Activated CD4-positive, alpha-beta T cell treated with anti-CD3 and anti-CD28 coated beads for 24 hours (primary cell): ENCODE measurements at places on chromosomes 16 and 17.

DNA sequence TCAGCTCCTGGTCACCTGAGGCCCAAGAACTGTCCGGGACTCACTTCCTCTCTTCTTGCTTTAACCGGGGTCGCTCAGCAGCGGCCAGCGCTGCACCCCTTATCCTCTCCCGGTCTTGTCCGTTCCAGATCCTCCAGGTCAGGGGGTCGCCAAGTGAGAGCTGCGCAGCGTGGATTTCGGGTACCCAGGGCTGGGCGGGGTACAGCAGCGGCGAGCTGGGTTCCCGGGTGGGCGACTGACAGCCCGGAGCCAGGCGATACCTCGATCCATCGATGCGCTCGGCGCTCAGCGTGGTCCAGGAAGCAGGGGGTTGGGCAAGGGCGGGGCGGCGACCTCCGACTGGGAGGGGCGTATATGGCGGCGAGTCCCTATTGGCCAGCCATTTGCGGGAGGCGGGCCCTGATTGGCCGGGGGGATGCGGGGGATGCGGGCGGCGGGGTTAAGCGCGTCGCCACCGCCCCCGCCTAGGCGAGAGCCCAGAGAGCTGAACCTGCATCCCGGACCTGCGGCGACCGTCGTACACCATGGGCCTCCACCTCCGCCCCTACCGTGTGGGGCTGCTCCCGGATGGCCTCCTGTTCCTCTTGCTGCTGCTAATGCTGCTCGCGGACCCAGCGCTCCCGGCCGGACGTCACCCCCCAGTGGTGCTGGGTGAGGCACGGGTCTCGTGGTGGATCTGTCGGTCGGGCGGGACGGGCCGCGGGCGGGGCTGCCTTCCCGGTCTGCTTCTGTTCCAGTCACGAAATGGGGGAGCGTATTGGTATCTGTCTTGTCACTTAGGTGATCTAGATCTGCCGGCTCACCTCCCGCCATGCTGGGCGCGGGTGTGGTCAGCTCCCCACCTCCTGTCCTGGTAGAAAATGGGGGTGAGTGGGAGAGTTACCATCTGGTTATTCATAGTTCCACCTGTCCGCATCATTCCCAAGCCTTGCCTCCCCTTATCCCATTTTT, at the start of gene PLA2G15:
Gene PLA2G15, plus strand, starts transcription at position 471 of the 951 bp plus-strand sequence. Its CDS starts 54 bp downstream, at position 525.
- peak; percentile 96 for DNase-seq

GRCh38 chr17:3965118-3965800, 1.0 kb upstream of the ATP2A3 start:
- DNase-seq: peak; percentile 71

GRCh38 chr16:19722981-19723380, 4.9 kb downstream of the IQCK start:
- DNase-seq: no peak

- DNase-seq: no peak
These were observed 85.4 kb downstream of the IRX3 start for GRCh38 chr16:54201200-54201599.

DNA sequence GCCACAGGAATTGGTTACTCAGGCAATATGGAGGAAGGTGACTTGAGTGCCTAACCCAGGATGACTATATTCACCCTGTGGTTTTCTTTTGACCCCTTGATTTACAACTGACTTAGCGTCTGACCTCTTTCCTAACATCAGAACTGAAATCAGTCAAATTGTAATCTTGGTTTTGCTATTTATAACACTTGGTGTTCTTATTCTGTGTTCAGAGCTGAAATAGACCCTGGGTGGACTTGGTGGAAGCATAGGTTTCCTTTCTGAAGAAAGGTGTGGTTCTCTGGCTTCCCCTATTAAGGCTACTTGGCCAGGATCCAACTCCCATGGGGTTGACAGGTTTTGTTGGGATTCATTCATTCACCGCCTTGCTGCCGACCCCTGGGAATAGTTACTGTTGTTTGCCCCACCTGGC, 80.8 kb downstream of the CLEC16A start:
- no peak for DNase-seq

GRCh38 chr17:81057777-81058176, 22.8 kb downstream of the BAIAP2 start:
- DNase-seq: no peak

- no peak for DNase-seq
These were observed 95.7 kb upstream of the DNAH17 start for GRCh38 chr17:78672871-78673371.
